ENCODE measurements at places on chromosomes 2 and 18. TPM values are rescaled to one million over a fixed set of nuclear protein-coding genes. Genes with fewer than 3 reads are reported as not detected.

The ANKRD29 gene
- total RNA-seq: 0.83 TPM

The SLC16A14 gene
- 0.52 TPM for total RNA-seq

The CHST10 gene
- total RNA-seq: 8.4 TPM

The RIT2 gene
- total RNA-seq: not detected

The RPL37A gene
- total RNA-seq: 845 TPM

The MROH2A gene
- total RNA-seq: not detected

The GALR1 gene
- not detected for total RNA-seq

The C2orf72 gene
- total RNA-seq: not detected

The ADD2 gene
- not detected for total RNA-seq

The ASXL3 gene
- not detected for total RNA-seq

The UPP2 gene
- not detected for total RNA-seq

The SLC9A4 gene
- 0.42 TPM for total RNA-seq

The MAP3K2 gene
- 48.9 TPM for total RNA-seq

The EMILIN2 gene
- total RNA-seq: 0.21 TPM
